ENCODE measurements at places on chromosomes 1 and 21.

DNA sequence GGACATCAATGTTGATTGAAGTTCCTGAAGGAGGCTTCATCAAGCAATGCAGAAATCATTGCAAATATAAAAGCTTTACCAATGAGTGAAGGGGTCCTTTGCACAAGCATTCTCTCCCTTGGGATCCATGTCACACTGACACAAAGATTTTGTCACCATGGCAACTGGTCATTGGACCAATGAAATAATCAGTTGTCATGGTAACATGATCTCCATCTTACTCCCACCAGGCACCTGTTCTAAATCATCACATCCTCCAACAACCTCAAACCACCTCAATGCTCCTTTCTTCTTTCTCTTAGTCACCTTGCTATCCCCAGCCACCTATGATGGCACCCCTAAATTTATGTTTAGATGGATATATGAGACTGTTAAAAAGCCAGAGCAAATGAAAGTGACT, 13.5 kb upstream of the FOXJ3 start:
- no peak for DNase-seq

GRCh38 chr1:193979219-193979618, 792.8 kb upstream of the B3GALT2 start:
- DNase-seq = no peak

GRCh38 chr1:9202240-9202870, 32.2 kb upstream of the H6PD start:
- DNase-seq = no peak

DNA sequence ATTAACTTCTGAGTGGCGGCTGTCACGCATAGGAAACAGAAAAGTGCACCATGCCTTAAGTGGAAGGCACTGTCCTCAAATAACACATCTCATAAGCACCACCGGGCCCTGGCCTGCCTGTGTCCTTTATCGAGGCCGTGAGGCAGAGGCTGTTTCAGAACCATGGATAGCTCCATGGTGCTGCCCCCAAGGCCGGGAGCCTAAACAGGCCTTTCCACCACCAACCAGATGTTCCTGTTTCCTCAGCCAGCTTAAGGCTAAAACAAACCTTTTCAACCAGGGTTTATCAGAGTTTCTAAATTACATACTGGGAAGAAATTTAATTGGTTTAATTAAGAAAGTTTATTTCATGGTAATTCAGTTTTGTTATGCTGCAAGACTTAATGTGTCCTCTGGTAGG, 114.4 kb downstream of the DMRTA2 start:
- DNase-seq = no peak

- no peak for DNase-seq
Observed at GRCh38 chr1:164440232-164440631, 118.8 kb upstream of the PBX1 start.

DNA sequence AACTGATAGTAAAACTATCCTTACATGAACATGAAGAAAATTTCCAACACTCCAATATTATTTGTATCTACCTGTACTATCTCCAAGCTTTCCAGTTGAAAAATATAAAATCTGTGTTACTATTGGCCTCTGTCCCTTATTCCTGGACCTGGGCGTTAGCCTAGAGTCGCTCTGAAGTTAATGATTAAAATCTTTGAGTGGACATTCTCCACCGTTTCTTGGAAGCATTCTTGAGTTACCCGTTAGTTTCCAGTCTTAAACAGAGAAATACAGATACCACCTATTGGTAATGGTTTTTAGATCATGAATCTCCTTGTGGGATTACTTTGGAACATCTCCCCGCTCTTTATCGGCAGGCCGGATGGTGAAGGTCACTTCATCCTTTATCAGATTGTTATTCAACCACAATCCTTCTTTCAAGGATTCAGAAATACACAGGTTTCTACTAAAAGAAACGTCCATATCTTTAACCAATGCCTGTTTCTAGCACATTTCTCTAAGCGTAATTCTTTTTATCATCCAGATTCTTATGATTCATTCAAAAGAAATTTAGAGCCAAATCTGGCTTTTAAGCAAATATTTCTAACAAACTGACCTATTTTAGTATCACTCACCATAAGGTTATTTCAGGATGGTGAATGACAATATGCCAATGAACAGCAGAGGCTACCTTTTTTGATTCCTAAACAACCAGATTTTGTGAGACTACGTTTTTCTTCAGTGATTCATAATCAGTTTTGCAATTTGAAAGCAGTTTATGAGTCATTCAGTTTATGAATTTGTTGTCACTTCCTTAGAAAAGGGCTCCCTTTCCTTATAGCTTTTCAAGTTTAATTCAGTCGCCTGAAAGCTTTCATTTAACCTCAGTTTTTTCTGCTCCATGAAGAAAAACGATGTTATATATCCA, 70.2 kb upstream of the ERRFI1 start:
- no peak for DNase-seq

DNA sequence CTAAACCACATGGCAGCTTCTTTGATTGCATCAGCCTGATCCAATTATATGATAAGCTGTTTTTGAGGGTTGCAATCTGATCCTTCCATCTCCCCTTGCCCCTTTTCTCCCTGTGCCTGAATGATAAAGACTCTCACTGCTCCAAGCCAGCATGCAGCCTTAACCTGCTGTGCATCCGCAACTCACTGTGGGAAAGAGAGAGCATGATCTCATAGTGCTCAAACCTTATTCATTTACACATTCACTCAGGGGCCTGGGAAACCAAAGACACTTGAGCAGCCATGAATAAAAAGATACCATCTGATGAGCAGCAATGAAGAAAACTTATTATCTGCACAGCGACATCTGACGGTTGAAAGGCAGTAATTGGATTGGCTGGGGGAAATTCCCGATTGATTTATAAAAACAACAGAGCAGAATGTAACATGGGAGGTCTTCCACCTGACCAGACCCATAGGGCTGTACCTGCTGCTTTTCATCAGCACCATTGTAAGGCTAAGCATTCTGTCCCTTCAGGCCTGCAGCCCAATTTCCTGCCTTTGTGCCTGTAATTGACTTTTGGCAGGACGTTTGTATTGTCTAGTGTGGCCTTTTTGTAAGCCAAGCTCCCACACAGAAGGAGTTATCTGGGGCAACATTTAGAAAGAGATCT, 62.5 kb downstream of the KIAA0040 start:
- DNase-seq = no peak

- peak; percentile 29 for DNase-seq
Observed at GRCh38 chr1:91731815-91732214, 154.1 kb downstream of the TGFBR3 start.

DNA sequence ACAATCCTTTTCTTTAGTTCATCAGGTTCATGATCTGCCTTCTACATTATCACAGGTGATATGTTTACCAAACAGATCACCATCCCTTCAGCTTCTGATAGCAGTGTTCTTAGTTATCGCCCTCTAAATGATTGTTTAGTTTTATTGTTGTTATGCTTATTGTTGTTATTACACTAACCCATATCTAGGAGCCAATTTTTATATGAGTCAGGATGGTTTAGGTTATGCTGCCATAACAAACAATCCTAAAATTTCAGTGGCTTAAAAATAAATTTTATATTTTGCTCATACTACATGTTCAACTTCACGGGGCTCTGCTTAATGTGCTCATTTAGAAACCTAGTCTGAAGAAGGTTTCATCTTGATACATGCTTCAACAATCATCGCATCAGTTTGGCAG, 4.4 kb upstream of the JUN start:
- DNase-seq = no peak

GRCh38 chr1:243513726-243514491, 258.1 kb downstream of the SDCCAG8 start:
- DNase-seq = no peak

DNA sequence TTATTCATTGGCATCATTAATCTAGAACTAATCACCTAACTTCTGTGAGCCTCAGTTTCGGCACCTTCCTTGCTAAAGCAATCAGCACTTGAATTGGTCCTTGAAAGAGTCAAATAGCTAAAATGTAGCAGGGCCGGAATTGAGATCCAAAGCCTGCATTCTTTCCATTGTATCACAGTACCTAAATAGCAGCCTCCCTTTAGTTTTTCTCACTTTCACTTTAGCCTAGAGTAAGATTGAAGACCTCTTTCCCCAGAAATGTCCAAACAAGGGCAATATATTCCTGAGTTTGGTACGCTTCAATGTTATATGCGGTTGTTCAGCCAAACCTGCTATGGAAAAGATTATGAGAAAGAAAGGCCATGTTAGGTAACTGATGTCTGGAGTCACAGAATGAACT, 121.9 kb upstream of the BMP8A start:
- no peak for DNase-seq

- no peak for DNase-seq
Observed at GRCh38 chr1:174815474-174815908, 184.3 kb upstream of the CACYBP start.

- DNase-seq = no peak
Observed at GRCh38 chr1:89999208-89999607, 4.3 kb downstream of the ZNF326 start.

DNA sequence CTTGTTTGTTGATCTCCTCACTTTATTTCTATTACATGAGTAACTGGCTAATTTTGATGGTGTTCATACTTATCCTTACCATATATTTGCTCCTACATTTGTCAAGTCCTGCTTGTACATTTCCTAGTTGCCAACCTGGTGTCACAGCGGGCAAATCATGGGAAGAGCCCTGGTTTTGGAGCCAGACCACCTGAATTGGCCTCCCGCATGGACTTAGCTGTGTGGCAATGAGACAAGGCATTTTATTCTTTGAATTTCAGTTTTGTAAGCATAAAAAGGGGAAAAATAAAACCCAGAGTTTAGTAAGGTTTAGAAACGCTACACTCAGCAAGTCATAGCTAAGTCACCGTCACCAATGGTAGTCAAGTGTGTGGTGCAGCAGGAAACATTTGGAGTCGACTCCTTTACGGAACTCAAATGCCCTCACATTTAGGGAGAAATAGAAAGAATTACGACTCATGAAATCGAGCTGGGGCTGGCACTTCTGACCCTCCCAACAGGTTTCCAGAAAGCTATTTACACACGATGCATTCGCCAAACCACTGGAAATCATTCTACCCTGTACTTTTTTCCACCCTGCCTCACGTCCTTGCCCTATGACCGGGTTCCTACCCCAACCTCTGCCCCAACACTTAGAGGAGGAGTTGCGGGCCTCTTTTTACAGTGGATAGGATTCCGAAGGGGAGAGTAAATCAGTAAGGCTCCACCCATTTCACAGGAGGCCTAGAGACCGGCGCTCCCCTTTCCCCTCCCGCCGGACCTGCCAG, 492 bp upstream of the PGM1 start:
- no peak for DNase-seq

GRCh38 chr1:222521299-222522104, 26.4 kb downstream of the HHIPL2 start:
- no peak for DNase-seq

GRCh38 chr1:72724951-72725861, 442.9 kb upstream of the NEGR1 start:
- DNase-seq = no peak

- no peak for DNase-seq
Observed at GRCh38 chr1:30226648-30227047, 496.7 kb downstream of the MATN1 start.

- no peak for DNase-seq
Observed at GRCh38 chr1:24048205-24048869, 63.6 kb downstream of the MYOM3 start.

- DNase-seq = no peak
Observed at GRCh38 chr21:15520811-15521643, 208.8 kb upstream of the USP25 start.

GRCh38 chr1:152038871-152039270, 2.1 kb upstream of the S100A11 start:
- DNase-seq = no peak

DNA sequence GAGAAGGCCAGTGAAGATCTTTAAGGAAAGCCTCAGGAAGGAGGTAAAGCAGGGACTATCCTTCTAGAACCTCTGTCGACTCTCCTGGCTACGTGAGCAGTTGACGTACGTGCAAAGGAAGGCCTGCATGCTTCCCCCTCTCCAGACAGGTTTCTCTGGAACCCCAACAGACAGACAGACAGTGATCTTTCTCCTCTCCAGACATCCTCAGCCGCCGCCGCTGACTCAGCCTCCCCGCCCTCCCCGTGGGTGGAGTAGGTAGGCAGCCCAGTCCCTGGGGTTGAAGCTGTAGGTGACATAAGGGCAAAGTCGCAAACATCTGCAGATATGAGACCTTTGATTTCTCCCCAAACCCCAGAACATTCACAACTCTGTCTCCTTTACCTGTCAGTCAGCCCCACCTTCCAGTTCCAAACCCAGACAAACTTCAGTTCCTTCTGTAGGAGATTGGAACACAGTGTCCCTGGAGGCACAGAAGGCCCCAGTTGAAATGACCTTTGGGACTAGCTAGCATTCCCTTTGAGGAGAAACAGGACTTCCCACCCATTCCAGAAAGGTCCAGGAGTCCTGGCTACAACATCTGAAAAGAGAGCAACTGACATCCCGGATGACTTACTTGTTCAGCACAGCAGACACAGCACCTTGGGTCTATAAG, 146.0 kb upstream of the JUN start:
- peak; percentile 90 for DNase-seq

DNA sequence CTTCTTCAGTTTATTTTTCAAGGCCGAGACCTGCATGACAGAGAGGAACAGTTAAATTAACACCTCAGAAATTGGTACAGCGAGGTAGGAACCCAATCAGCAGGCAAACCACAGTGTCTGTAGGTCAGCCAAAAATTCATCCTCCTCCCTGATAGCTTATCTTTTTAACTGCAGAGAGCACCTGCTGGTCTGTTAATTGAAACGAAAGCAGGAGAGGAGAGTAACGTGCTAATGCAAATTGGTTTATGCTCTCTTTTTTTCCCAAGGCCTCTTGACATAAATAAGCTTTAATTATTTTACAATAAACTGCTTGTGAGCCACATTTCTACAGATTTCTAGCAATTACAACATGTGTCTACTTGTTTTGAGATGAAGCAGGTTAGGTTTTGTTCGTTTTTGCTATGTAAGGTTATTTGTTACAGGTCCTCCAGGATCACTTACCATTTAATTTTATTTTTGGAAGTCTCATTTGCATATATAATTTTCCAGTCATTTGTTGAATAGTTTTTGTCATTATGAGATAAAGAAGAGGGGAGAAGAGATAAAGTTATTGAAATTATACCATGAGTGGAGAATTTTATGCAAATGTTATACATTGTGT, 179.9 kb downstream of the DENND1B start:
- no peak for DNase-seq

- DNase-seq = no peak
Observed at GRCh38 chr1:185155600-185156287, 1.0 kb downstream of the TRMT1L start.

GRCh38 chr1:151811181-151811580, 6.0 kb upstream of the LINGO4 start:
- no peak for DNase-seq

- DNase-seq = no peak
Observed at GRCh38 chr1:190067592-190067991, 410.1 kb downstream of the BRINP3 start.

DNA sequence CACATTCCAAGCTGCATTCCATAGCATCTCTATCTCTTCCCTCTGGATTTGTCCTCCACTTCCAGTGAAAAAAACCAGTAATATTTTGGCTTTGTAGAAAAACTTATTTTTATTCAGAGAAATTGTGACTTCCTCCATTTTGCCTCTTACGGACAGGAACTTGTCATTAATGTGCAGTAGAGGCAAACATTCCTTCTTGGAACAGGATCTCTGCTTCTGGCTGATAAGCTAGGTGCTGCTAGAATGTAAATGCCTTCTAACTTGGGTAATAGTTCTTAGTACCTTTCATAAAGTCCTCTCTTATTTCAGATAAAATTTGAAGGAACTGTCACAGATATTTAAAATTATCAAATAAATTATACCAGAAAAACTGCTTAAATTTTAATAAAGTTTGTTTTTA, 707.8 kb downstream of the USP25 start:
- no peak for DNase-seq
